ENCODE measurements at places on chromosomes 5 and 9. TPM values are rescaled to one million over a fixed set of nuclear protein-coding genes. Genes with fewer than 3 reads are reported as not detected.

DNA sequence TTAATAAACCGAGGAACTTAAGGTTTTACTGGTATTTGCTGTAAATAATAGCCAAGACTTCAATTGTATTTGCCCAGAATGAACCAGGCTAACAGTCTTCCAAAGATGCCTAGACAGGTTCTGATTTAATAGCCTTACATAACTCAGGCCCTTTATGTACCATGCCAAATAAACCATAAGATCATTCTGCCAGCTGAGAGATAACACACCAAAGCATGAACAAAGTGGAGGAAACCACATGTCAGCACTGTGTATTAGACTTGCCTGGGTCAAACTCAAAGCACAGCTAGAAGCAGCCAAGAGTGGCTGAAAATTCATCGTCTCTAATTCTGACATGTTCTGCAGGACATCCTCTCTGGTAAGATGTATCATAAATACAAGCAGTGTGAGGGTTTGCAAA lies 319.3 kb upstream of the ZNF608 start:
- H3K27me3 ChIP-seq = no peaks in the 10 kb centered on the region
- H3K4me1 ChIP-seq = peaks cover 11% of the 10 kb centered on the region
- no peak overlapping the region for H3K4me3 ChIP-seq
- no peak for DNase-seq
- H3K36me3 ChIP-seq = no peaks in the 10 kb centered on the region

MYOT gene
- not detected for total RNA-seq

- peak; percentile 45 for DNase-seq
- no peaks in the 10 kb centered on the region for H3K27me3 ChIP-seq
- H3K4me3 ChIP-seq = no peak overlapping the region
- H3K27ac ChIP-seq = peak overlapping the region; percentile 74
- peaks cover 15% of the 10 kb centered on the region for H3K4me1 ChIP-seq
Observed at GRCh38 chr9:14935964-14936363, 25.7 kb upstream of the FREM1 start.

TCF7 gene
- 7.5 TPM for total RNA-seq

PCDH1 gene
- 10.5 TPM for total RNA-seq

NSD1 gene
- total RNA-seq = 28.8 TPM

DNA sequence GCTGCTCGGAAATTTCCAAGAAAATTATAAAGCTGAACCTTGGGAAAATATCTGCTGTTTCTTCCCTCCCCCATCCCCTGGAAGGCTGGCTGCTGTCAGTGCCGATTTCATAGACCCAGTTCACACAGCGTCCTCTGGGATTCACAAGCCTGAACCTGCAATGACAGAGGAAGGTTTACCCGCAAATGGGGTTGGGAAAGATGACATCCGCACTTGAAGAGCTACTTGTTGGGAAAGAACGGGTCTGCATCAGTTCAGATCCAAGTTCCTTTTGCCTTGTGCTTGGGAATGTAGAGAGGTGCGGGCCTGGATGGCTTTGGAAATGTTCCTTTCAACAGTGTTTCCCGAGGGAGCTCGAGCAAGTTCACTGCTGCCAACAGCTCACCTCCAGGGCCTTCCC lies 13.9 kb downstream of the PCDH12 start:
- H3K27ac ChIP-seq = no peak overlapping the region
- H3K4me1 ChIP-seq = peaks cover 11% of the 10 kb centered on the region
- no peak overlapping the region for H3K4me3 ChIP-seq
- no peak for DNase-seq
- H3K36me3 ChIP-seq = no peaks in the 10 kb centered on the region
- H3K27me3 ChIP-seq = no peaks in the 10 kb centered on the region

ORM2 gene
- total RNA-seq = 52.0 TPM

TAF1L gene
- total RNA-seq = not detected

DNA sequence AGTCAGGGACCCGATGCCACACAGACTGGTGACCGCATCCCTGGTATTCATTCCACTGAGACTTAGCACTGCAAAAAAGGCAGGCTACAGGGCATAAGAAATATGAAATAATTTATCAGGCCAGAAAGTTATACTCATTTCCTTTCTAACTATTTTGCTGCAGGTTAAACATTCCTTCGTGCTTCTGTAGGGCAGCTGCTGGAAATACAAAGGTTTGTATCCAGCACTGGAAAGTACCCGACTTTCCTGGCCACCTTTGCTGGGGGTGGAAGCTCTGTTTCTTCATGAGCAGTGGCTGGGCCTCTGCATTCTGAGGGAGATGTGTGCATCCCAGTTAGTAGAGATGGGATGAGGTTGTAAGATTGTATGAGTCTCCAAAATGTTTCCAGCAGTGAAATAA lies 478.6 kb upstream of the WWC1 start:
- H3K4me1 ChIP-seq = peaks cover 5% of the 10 kb centered on the region
- H3K4me3 ChIP-seq = no peak overlapping the region
- H3K27me3 ChIP-seq = no peaks in the 10 kb centered on the region
- H3K36me3 ChIP-seq = no peaks in the 10 kb centered on the region
- DNase-seq = no peak
- no peak overlapping the region for H3K27ac ChIP-seq

GRCh38 chr5:75659791-75660450 lies 48.7 kb downstream of the ANKDD1B start:
- DNase-seq = no peak
- no peak overlapping the region for H3K27ac ChIP-seq
- H3K4me1 ChIP-seq = peaks cover 4% of the 10 kb centered on the region
- H3K4me3 ChIP-seq = no peak overlapping the region
- no peaks in the 10 kb centered on the region for H3K27me3 ChIP-seq

DNA sequence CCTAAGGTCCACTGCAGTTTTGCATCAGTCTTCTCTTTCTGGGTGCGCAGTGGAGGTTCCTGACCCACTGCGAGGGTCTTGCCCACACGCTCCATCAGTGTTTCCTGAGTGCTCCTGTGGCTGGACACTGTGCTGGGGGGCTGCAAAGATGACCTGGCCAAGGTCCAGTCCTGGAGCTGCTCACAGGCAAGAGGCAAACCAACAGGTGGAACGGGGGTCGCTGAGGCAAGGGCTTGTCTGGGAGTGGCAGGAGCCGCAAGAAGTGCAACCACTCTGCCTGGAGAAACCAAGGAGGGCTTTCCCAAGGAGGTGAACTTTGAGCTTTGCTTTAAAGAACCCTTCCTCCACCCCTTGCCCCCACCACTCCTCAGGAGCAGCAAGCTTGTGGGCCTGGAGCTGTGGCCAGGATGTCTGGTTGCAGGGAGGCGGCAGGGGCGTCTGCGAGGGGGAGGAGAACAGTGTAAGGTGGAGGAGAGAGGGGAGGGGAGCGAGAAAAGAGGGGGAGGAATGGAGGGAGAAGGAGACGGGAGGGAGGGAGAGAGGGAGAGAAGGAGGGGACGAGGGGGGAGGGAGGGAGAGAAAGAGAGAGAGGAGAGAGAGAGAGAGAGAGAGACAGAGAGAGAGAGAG lies 444 bp upstream of the CPLX2 start:
- H3K4me3 ChIP-seq = no peak overlapping the region
- peaks cover 13% of the 10 kb centered on the region for H3K4me1 ChIP-seq
- peaks cover 41% of the 10 kb centered on the region for H3K27me3 ChIP-seq
- H3K36me3 ChIP-seq = no peaks in the 10 kb centered on the region

BHMT gene
- total RNA-seq = 14.1 TPM

NTRK2 gene
- 3.4 TPM for total RNA-seq

DNA sequence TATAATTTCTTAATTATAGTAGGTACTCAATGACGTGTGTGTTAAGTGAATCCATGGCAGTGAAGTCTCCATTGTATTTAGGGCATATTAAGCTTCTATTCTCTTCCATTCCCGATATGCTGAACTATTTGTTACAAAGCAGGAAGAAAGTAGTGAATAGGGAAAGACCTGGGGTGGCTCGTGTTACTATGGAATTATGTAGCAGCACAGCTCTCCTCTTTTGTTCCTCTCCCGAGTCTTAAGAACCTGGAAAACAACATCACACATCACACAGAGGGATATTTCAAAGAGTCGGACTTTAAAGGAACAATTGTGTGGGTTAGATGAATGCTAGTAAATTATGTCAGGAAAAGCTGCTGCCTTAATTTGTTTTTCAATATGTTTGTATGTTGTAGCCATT lies 131.8 kb downstream of the PCSK5 start:
- no peak overlapping the region for H3K27ac ChIP-seq
- no peaks in the 10 kb centered on the region for H3K36me3 ChIP-seq
- DNase-seq = no peak
- H3K27me3 ChIP-seq = no peaks in the 10 kb centered on the region
- peaks cover 6% of the 10 kb centered on the region for H3K4me1 ChIP-seq
- H3K4me3 ChIP-seq = no peak overlapping the region

DNA sequence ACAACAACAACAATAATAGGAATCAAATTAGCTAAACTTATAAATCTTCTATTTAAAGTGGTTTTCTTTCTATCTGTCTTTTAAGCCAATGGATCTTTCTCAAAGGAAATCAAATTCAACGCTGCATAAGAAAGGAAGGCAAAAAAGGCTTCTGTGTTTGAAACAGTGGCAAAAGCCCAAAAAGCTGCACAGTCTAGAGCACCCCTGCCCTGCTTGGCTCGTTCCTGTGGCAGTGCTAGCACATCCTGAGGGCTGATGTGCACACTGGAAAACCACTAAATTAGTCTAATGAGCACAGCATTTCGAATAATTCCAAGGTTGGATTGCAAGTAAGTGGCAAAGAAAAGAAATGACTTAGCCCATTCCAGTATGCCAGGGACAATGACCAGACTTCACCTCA lies 80.7 kb downstream of the AP3B1 start:
- no peak overlapping the region for H3K27ac ChIP-seq
- H3K4me3 ChIP-seq = no peak overlapping the region
- H3K27me3 ChIP-seq = no peaks in the 10 kb centered on the region
- no peaks in the 10 kb centered on the region for H3K36me3 ChIP-seq
- H3K4me1 ChIP-seq = no peaks in the 10 kb centered on the region

DNA sequence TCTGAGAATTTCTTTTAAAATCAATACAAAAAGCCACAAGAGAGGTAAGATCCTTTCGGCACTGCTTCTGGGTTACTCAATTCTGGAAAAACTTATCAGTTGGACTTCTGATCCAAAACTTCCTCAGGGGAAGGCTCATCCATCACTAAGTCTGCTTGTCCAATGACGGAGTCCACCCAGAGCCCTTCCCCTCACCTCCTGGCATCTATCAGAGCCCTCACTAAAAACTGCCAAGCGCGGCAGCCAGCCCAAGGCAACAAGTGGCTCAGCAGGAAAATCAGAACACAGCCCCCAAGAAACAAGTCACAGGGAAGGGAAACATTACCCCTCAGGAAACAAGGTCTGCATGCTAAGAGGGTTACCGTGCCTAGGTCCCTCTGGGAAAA lies 869 bp upstream of the ESM1 start:
- H3K4me1 ChIP-seq = no peaks in the 10 kb centered on the region
- H3K27ac ChIP-seq = no peak overlapping the region
- no peaks in the 10 kb centered on the region for H3K36me3 ChIP-seq
- no peak overlapping the region for H3K4me3 ChIP-seq

DNA sequence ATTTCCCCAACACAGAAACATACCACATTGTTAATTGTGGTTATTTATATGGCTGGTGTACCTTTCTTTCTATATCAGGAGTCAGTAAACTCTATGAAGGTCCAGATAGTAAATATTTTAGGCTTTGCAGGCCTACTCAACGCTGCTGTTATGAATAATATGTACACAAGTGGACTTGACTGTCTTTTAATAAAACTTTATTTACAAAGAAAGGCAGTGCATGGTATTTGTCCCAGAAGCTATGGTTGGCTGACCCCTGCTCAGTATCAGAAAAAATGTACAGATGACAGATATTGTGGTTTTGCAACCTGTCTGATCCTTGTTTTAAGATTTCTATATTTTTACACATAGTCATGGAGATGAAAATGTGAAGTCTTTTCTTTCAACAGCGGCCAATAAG lies 5.7 kb downstream of the MTRR start:
- no peak for DNase-seq
- H3K27ac ChIP-seq = no peak overlapping the region

SLC9A3 gene
- 7.4 TPM for total RNA-seq

Measured in hepatocyte (in vitro differentiated cells).